Stimulated activated CD4-positive, alpha-beta T cell treated with anti-CD3 and anti-CD28 coated beads, TNF-alpha, amount 100 ng/mL, for 1 hour (primary cell): ENCODE measurements at places on chromosomes 3 and 15.
A peak's percentile ranks its signal among the peaks of the same experiment; 100 is the strongest.

DNA sequence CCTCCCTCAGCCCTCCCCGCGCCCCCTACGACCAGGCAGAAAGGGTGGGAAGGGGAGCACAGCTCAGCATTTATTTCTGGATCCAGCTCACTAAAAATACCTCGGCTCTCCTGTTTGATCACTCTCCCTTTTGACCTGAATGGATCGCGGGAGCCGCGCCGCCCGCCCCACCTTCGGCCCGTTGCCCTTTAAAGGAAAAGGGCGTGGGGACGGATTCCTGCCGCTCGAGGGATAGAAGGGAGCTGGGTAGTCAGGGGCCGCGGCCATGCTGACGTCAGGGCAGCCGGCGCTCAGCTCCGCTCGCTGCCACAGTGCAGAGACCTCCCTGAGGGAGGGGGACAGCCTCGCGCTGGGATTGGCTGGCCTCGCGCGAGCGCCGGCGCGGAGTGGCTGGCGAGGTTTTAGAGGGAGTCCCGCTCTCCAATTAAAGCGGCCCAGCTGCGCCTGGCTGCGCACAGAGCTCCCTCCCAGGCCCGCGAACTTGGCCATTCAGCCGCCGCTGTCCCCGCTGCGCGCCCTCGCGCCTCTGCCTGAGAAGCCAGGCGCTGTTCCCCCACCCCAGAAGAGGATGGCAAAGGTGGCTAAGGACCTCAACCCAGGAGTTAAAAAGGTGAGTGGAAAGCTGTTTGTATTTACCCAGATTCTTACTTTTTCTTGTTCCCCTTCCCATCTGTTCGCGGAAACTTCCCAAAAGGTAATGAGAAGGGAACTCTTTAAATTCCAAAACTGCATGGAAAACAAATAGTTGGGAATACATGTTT lies at the start of gene LMCD1:
TSS of gene LMCD1 (plus strand) at position 453 of the 761 bp plus-strand sequence. CDS start at position 569, 116 bp downstream.
- DNase-seq = peak; percentile 58

- DNase-seq = no peak
Observed at GRCh38 chr15:56587686-56588085, 122.7 kb upstream of the MNS1 start.

- no peak for DNase-seq
Observed at GRCh38 chr15:83943849-83944404, 290.0 kb downstream of the ADAMTSL3 start.

DNA sequence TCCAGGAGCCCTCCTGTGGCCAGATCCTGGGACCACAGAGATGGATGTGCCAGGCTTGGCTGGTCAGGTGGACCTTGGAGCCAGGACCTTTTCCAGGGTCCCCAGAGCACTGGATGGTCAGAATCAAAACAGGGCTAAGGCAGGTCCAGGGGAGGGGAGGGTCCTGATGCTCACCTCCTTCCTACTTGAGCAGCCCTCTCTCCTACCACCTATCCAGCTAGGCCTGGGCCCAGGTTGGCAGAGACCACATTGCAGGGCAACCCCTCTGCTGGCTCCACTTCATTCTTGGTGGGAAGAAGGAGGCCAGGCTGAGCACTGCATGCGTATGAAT lies 28.5 kb upstream of the SFMBT1 start:
- no peak for DNase-seq

GRCh38 chr3:192862408-192863090 lies 55.1 kb downstream of the MB21D2 start:
- no peak for DNase-seq

DNA sequence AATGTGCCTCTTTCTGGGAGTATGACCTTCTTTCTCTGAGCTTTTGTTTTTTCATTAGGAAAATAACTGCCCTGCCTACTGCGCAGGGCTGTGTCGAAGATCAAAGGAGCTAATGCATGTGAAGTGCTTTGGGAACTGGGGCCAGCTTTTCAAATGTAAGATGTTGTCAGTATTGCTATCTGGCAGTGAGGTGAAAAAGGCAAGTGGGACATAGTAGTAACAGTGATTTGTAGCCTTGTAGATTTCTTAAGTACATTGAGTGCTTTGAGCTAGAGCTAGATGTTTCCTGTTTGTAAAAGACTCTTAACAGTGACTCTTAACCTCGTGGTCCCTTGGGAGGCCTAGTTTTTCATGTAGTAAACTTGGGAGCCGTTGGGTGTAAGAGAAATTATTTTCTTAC lies 126.5 kb downstream of the ECT2 start:
- DNase-seq = no peak

DNA sequence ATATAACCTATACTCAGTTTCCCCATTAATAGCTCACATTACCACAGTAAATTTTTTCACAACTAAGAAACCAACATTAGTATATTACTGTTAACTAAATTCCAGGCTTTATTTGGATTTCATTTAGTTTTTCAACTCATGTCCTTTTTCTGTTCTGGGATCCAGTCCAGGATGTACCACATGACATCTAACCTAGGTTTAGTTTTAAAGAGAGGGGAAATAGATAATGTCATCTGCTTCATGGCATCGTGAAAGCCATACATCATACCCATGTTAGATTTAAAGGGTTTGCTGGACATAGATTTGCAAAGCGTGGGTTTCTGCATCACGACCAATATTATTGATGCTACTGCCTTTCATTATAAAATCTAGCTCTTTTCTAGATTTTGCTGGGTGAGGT lies 33.2 kb upstream of the RPP14 start:
- DNase-seq = no peak

DNA sequence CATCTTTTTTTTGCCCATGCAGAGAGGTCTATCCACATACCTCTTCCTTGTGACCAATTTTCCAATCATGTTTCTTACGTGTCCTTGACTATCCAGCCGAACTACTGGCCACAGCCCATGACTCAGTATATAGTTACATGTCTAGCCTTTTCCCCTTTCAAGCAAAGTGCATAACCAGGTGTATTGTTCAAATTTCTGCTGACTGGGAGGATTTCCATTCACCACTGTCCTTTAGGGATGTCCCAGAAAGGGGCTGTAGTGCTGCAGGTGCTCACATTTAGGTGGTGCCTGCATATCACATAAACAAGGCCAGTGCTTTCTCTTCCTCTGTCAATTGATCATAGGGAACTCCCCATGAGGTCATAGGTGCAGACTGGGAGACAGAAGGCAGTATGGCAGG lies 69.4 kb upstream of the ALDH1A3 start:
- no peak for DNase-seq

GRCh38 chr3:146128939-146129338 lies 32.0 kb downstream of the PLOD2 start:
- DNase-seq = no peak

GRCh38 chr3:27827041-27827440 lies 104.9 kb upstream of the EOMES start:
- DNase-seq = no peak

DNA sequence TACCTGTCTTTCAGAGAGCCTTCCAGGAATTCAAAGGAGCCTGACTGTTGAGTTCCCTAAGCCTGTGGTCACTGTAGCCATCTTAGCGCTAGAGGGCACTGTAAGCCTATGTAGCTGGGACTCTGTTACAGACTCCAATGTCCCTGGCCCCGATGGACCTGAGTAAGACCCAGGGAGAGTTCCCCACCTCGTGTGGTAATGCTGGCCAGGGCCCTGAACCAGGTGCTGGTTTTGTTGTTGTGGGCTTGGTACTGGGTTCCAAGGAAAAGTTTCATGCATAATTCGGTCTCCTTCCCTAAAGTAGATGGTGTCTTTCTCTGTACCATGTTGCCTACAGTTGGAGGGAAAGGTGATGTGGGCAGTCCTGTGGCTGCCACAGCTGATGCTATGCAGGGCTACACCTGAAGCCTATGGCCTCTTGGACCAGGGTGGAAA lies 32.4 kb downstream of the CDAN1 start:
- DNase-seq = peak; percentile 18

- DNase-seq = no peak
Observed at GRCh38 chr15:36877796-36878683, 222.3 kb downstream of the MEIS2 start.

- no peak for DNase-seq
Observed at GRCh38 chr15:75161106-75161916, 40.4 kb upstream of the C15orf39 start.

DNA sequence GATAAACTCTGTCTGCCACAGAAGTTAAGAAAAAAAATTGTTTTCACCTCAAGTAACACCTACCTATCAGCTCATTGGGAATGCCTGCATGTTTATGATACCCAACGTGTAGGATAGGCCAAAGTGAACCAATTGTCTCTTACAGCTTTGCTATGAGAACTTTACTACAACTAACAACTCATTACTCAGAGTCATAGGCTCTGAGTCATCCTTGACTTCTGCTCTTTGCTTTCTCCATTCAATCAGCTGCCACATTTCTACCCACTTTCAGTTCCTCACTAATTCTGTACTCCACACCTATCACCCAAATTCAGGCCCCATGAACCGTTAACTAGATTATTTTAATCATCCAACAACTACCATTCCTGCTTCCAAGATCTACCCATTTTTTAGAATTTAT lies 843.9 kb downstream of the TUSC7 start:
- no peak for DNase-seq

DNA sequence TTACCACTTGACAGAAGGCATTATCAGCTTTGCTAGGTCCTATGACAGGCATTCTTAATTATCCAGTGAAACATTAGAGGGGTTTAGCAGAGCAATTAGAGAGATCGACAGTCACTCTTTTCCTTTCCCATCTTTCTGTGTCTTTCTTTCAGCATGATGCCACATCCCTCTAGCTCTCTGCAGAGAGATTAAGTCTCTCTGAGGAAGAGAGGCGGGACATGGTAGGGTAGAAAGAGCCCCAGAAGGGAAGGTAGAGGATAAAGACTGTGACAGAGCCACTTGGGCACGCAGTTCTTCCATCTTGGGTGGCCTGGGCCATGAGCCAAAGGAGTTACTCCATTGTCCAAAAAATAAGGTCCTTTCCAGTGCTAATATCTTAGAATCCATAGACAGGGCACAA lies 55.8 kb downstream of the HHLA2 start:
- DNase-seq = no peak

DNA sequence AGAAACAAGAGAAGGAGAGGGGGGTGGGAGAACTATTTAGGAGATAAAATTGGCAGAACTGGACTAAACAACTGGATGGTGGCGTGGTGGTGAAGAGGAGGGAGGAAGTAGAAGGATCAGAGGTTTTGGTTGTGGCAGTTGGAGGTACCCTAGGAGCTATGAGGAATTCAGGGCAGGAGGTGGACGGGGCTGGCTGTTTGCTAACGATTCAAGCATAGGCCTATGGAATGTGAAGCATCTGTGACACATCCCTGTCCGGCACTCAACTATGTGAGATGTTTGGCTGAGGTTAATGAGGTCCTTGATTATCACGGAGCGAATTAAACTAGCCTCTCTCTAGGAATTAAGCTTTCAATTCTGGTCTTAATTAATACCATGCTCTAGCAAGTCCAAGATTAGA lies 13.5 kb downstream of the TARS3 start:
- no peak for DNase-seq

DNA sequence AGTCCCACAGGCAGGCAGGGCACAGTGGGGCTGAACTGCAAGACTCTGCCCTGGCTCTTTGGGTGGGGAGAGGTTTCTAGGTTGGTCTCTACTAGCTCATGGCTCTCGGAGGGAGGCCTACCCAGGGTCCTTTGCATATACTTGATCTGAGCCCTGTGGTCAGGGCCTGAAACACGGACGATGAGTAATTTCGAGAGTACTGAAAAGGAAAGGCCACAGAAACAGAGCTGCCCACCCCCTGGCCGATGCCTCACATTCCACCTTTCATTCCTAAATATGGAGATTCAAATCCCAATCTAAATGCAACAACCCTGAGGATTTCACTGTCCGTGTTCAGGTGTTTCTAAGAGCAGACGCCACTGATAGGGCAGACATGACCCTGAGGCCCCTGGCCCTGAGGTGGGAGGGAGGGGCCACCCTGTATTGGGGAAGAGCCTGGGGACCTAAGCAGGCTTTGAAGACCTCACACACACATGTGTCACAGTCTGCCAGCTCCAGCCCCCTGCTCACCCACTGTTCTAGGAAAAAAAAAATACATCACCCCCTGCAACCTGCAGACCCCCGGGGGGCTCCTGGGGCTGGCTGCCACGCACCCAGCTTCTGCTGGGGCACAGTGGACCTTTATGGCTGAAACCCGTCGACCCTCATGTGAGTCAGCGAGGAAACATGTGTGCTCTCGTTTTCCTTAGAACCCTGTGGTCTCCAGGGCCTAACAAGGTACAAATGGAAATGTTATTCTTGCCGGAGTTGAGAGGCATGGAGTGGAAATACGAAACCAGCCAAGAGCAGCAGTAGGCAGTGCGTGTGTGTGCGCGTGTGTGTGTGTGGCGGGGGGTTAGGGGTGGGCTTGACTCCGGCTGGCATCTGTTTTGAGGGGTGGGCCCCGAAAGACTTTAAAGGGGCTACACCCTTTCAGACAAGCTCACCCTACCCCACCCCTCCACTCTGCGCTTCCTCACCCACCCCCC lies 112.7 kb downstream of the CHSY1 start:
- no peak for DNase-seq

- DNase-seq = no peak
Observed at GRCh38 chr3:19263606-19264005, 115.3 kb downstream of the KCNH8 start.

GRCh38 chr15:95284933-95285421 lies 1045.5 kb upstream of the NR2F2 start:
- no peak for DNase-seq

GRCh38 chr3:162269636-162270458 lies 773.2 kb downstream of the OTOL1 start:
- DNase-seq = no peak

GRCh38 chr3:98563661-98564281 lies 29.6 kb downstream of the CPOX start:
- DNase-seq = no peak

DNA sequence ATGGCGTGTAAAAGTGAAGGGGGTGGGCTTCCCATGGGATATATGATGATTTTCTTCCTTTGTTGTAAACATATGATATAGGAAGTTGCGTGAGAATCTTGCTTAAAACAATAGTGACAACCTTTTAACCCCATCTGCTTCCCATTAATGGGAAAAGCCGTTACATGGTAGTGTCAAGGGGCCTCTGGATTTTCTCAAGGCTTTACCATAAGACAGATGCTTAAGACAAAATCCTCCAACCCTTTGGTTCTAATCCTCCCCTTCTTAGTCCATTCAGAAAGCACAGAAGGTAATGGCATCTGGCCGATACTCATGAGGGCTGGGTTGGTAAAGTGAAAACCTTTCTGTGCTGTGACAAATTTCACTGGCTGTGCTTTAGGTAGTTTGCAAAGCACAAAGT lies 25.0 kb downstream of the DPH3 start:
- DNase-seq = no peak

DNA sequence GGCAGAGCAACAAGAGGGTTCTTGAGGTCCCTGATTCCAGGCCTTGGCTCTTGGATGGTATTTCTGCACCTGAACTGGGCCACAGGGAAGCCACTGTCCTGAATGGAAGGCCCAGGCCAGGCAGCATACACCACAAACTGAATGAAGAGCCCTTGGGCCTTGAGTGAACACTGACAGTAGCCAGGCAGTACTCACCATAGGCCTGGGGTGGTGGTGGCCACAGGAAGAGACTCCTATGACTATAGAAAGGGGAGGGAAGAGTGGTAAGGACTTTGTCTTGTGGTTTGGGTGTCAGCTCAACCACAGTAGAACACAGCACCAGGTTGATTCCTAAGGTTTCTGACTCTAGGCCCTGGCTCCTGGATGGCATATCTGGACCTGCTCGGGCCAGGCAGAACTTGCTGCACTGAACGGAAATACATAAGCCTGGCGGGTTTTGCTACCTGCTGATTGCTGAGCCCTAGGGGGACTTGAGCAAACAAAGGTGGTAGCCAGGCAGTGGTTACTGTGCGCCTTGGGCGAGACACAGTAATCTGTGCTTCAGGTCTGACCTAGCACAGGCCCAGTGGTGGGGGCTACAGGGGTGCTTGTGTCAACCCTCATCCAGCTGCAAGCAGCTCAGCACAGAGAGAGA lies 241.4 kb downstream of the ISL2 start:
- no peak for DNase-seq

- DNase-seq = no peak
Observed at GRCh38 chr3:48428572-48429316, 1.1 kb downstream of the PLXNB1 start.

- DNase-seq = no peak
Observed at GRCh38 chr15:92294759-92295158, 98.9 kb upstream of the ST8SIA2 start.
